Heart right ventricle (tissue), 16 donors: ENCODE measurements at places on chromosomes 7 and 10. TPM values are rescaled to one million over a fixed set of nuclear protein-coding genes. Genes with fewer than 3 reads are reported as not detected.

The MOGAT3 gene
- polyA plus RNA-seq, result not detected

The HOXA4 gene
- 1.2 TPM for polyA plus RNA-seq

The SFXN4 gene
- polyA plus RNA-seq, result 95.2 TPM

The FAM24B gene
- polyA plus RNA-seq, result 1.7 TPM

The SCART1 gene
- polyA plus RNA-seq, result 0.66 TPM

The EPO gene
- not detected for polyA plus RNA-seq

The RFC2 gene
- 8.0 TPM for polyA plus RNA-seq

The BHLHA15 gene
- not detected for polyA plus RNA-seq

The SYNPO2L gene
- polyA plus RNA-seq, result 61.6 TPM

The SAMD9 gene
- 2.0 TPM for polyA plus RNA-seq

The SP8 gene
- polyA plus RNA-seq, result not detected

The PRKAR2B gene
- polyA plus RNA-seq, result 8.2 TPM

The LBX1 gene
- polyA plus RNA-seq, result not detected

The TLX1 gene
- 0.03 TPM for polyA plus RNA-seq

The TBXAS1 gene
- 4.8 TPM for polyA plus RNA-seq

The SLC16A9 gene
- 0.73 TPM for polyA plus RNA-seq

The CCDC136 gene
- 13.5 TPM for polyA plus RNA-seq

The CACUL1 gene
- 7.3 TPM for polyA plus RNA-seq

The SLC26A3 gene
- polyA plus RNA-seq, result not detected

The TECTB gene
- not detected for polyA plus RNA-seq

The EBLN1 gene
- polyA plus RNA-seq, result not detected

The HYAL4 gene
- 0.03 TPM for polyA plus RNA-seq

The STN1 gene
- polyA plus RNA-seq, result 16.5 TPM

The CDC14C gene
- not detected for polyA plus RNA-seq

The PLEKHS1 gene
- polyA plus RNA-seq, result not detected

The CDH23 gene
- 7.2 TPM for polyA plus RNA-seq

The ASL gene
- 14.1 TPM for polyA plus RNA-seq
